ENCODE measurements at places on chromosomes 6 and 20.

- DNase-seq = no peak
Measured at GRCh38 chr6:3356056-3356823, 97.5 kb downstream of the PSMG4 start.

GRCh38 chr20:45308117-45308778, at the start of gene MATN4:
Gene MATN4 (minus strand): TSS chr20:45308299. CDS start chr20:45305582, 2,717 bp downstream.
- DNase-seq = no peak

DNA sequence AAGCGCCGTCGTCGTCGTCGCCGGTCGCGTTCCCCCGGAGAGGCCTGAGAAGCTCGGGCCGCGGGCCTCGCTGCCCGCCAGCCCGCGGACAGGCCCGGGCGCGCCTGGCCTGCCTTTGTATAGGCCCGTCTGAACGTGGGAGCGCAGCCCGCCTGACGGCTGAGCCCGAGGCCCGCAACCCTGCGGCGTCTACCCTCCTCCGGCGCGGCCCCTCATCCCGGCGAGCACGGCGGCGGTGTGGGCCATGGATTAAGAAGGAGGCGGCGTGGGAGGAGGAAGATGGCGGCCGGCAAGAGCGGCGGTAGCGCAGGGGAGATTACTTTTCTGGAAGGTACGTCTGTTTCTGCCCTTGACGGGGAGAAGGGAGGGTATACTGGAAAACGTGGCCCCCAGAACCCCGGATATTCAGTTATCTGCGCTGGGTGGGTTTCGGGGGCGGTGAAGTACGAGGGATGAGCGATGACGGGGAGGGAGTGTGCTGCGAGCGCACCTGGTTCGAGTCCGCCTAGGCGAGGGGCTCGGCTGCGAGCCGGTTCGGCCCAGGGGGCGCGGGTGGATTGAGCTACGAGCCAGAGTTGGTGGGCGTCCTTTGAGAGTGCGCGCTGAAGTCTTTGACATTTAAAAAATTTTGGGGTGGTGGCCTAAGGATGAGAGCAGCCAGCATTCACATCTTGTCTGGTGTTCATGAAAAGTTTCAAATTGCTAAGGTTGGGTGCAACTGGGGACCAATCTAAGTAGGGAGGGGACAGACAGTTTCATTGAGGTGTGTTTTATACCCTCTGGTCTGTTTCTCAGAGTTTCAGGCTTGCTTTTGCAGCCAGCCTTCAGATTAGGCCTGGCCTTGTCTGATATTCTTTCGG, 796 bp downstream of the SENP6 start:
- no peak for DNase-seq

DNA sequence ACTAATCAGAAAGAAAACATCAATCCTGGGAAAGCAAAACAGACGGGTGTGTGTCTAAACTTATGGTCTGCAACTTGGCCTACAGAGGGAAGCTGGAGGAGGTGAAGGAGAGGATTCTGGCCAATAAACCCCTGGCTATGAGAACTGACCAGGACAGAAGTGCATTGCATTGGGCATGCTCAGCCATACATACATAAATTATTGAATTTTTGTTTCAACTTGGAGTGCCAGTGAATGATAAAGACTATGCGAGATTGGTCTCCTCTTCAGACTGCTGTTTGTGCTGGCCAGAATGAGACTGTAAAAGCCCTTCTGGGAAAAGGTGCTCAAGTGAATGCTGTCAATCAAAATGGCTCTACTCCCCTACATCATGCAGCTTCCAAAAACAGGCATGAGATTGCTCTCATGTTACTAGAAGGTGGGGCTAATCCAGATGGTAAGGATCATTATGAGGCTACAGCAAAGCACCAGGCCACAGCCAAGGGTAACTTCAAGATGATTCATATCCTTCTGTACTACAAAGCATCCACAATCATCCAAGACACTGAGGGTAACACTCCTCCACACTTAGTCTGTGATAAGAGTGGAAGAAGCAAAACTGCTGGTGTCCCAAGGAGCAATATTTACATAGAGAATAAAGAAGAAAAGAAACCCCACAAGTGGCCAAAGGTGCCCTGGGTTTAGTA, 17.4 kb downstream of the ADNP start:
- peak; percentile 51 for DNase-seq

- no peak for DNase-seq
Measured at GRCh38 chr6:167668019-167668753, 158.5 kb upstream of the AFDN start.

- DNase-seq = no peak
Measured at GRCh38 chr20:5513975-5514516, 197.3 kb upstream of the PROKR2 start.

DNA sequence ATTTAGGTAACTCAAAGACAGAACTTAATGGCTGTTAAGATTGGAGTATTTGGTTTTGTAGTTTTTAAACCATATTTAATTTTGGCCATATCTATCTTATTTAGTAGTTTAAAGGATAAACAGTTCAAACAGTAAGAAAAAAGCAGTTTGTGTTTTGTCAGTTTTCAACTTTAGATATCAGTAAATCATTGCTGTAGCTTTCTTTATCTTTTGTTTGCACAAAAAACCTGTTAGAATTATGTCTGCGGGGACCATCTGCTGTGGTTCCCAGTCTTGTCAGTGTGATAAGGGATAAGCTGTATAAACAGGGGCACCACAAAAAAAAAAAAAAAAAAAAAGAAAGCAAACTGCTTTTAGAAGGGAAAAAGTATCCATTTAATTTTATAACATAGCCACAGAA, 40.9 kb downstream of the CDKAL1 start:
- no peak for DNase-seq

DNA sequence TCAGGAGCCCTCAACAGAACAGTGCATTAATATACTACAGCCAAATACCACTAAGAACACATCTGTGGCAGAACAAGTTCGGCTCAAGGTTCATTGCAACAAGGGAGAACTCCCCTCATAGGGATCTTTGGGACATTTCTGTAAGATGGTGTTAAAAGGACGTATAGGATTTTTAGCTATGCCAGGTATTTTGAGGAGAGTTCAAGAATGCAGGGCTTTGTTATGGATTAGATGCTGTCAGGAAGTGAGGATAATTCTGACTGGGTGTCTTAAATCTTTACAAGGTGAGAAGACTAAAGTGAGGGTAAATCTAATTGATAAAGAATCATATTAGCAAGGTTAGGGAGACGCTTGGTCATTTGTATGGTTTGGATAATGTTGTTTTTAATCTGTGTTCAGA, 83.7 kb upstream of the AHI1 start:
- DNase-seq = no peak

- DNase-seq = no peak
Measured at GRCh38 chr6:31129130-31129529, 8.9 kb upstream of the CDSN start.

DNA sequence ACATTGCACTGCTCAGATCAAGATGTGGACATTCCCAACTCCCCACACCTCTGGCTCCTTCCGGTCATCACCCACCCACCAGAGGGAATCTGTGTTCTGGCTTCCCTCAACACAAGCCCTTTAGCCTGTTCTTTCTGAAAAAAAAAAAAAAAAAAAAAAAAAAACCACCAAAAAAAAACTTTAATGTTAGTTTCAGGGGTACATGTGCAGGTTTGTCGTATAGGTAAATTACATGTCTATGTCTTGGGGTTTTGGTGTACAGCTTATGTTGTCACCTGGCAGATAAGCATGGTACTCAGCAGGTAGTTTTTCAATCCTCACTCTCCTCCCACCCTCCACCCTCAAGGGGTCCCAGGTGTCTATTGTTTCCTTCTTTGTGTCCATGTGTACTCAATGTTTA, 135.8 kb upstream of the FOXA2 start:
- no peak for DNase-seq

GRCh38 chr6:153192943-153193885, 62.1 kb upstream of the RGS17 start:
- DNase-seq = no peak

DNA sequence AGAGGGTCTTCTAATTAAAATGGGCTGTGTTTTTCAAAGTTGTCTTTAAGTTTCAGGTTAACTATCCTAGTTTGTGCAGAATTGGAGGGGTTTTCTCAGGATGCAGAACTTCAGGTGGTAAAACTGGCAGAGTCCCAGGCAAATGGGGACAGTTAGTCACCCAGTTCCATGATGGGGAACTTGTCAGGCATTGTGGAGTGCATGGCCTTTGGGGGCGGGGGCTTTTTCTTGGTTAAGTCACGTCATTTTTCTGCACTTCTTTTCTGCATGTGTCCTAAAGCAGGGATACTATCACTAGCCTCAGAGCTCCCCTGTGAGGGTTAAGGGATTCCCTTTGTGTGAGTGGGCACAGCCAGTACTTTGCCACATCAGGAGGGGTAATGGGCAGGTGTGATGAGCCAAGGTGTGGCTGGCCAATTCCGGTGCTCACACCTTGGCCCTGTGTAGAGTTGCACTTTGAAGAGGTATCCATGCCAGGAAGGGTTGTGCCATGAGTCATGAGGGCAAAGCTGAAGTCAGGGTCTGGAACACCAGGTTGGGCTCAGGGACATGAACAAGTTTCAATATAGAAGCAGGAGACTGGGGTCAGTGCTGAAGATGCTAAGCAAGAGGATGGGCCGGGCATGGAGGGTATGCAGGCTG, 126.0 kb upstream of the RREB1 start:
- no peak for DNase-seq

GRCh38 chr6:132228894-132229293, 172.4 kb downstream of the MOXD1 start:
- DNase-seq = no peak

DNA sequence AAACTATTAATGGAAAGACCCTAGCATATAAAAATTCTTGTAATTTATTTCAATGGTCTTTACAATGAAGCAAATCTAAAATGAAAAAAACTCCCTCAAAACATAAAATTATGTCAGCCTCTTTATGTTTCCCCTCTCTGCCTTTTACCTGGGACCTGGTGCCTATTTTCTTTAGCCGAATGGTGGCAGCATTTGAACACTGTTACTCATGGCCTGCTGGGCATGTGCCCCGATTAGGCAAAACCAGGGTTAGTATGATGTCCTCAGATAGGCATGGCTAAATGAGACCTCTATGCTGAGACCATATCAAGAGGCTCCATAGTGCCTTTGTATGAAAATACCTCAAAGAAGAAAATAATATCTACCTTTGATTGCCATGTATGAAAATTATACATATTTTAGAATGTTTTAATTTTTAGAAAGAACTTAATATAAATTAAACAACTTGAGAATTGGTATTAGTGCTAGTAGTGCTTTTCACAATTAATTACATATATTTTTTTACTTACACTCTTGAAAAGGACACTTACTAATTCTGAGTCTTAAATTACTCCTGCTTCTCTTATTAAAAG, 22.5 kb upstream of the C6orf58 start:
- DNase-seq = no peak
